Astrocyte of the hippocampus (primary cell): ENCODE measurements at places on chromosomes 7 and 10.

- peak; percentile 81 for DNase-seq
Measured at GRCh38 chr7:2037808-2038522, 194.8 kb downstream of the MAD1L1 start.

GRCh38 chr10:109978481-109978880, 29.3 kb upstream of the ADD3 start:
- peak; percentile 66 for DNase-seq

- DNase-seq, result peak; percentile 21
Measured at GRCh38 chr10:50275650-50276235, 24.4 kb upstream of the ASAH2 start.

DNA sequence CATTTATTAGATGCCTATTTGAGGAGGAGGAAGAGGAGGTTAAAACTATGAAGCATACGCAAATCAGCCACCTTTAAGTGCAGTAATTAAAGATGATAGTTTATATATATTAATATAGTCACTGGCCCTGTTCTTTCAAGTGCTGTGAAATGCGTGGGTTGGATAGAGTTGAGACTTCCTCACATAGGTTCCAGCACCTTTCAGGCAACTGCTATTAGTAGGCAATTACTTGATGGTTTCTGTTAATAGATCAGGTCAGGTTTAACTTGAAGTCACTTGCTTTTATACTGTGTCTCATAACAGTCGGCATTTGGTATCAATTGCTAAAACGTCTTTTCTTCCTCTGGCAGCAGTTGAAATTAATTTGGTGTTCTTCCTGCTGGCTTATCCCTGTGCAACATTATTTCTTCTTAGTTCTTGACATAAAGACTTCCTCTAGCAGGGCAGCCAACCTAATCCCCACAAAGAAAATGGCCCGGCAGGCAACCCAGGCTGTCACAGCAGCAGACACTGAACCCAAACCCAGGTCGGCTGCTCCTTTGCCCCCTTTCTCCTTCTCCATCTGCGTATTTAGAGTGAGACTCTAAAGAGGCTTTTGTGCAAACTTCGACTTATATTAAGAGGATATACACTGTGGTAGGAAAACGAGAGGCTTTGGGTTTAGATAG, 35.3 kb upstream of the BET1 start:
- DNase-seq, result no peak

- DNase-seq, result no peak
Measured at GRCh38 chr10:13722747-13723653, 136.2 kb downstream of the PRPF18 start.

DNA sequence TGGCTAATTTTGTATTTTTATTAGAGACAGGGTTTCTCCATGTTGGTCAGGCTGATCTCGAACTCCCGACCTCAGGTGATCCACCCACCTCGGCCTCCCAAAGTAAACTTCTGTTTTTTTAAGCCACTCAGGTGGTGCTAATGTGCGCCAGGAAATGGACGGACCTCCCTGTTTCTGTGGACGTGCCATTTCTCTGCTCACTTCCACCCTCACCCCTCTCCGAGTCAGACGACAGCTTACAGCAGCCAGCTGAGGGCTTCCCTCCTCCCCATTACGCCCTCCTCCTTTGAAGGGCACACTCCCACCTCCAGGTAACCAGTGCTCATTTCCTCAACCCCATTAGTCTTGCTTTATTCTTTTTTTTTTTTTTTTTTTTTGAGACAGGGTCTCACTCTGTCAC, 41.7 kb upstream of the EZH2 start:
- no peak for DNase-seq

- DNase-seq, result no peak
Measured at GRCh38 chr7:143205560-143206293, 16.1 kb upstream of the TAS2R40 start.

DNA sequence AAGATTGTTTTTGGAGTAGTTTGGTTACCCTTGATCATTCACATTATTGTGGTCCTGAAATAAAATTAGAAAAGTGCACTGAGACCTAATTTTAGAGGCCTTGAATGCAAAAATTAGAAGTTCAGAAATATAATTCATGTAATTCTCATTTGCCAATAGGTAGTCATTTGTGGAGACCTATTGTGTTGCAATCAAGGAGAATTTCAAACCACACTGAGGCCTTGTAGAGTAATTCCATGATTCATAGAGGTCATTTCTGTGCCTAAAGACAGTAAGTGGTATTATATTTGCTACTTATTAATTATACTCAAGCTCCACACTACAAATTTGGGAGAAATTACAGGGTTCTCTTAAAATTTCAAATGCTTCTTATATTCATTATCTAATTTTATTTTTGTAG, 946.8 kb upstream of the POT1 start:
- no peak for DNase-seq
